Glomerular endothelial cell (primary cell): ENCODE measurements at places on chromosomes 1 and 21. TPM values are rescaled to one million over a fixed set of nuclear protein-coding genes. Genes with fewer than 3 reads are reported as not detected.

GRCh38 chr1:30316056-30316455, 407.3 kb downstream of the MATN1 start:
- no peak for DNase-seq

DNA sequence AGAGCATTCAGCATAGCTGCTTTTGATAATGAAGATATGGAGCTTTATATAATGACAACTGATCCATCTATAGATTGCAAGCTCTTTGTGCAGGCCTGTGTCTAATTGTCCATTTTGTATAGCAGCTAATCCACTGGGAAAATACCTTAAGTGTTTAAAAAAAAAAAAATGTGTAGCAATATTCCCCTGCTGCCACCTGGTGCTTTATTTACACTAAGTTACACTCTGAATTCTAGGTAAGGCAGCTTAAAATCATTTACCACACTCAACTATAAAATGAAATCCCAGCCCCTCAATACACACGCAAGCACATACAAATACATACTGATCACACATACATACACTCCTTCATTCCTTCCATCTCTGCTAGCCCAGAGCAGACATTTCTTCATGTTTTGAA, 49.1 kb upstream of the BCL9 start:
- no peak for DNase-seq

GRCh38 chr1:231095595-231095994, 55.5 kb upstream of the FAM89A start:
- no peak for DNase-seq

- DNase-seq, result no peak
Measured at GRCh38 chr1:10553118-10553517, 78.4 kb downstream of the PEX14 start.

GRCh38 chr1:155196103-155196892, 11.4 kb downstream of the THBS3 start:
- DNase-seq, result no peak

DNA sequence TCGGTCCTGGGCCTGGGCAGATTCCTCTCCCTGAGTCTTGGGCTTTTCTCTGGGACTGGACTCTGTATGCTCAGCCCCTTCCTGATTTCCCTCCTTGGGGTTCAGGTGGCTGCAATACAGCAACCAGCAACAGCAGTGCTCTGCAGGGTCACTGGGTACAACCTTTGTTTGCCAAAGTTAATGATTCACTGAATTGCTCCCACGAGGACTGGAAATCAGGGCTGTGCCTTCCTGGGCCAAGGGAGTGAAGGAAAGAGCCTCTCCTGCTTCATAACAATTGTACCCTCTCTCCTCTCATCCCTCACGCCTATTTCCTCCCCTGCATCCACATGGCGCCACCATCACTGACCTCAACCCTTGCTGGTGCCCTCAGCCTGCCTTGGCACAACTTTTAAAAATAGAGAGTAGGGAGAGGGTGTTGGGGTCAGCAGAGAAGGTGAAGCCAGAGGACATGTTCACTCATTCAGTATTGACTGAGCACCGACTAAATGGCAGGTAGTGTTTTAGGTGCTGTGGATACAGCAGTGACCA, 52.8 kb upstream of the GOLT1A start:
- DNase-seq, result no peak

GRCh38 chr1:154736841-154737240, 128.9 kb upstream of the ADAR start:
- no peak for DNase-seq

DNA sequence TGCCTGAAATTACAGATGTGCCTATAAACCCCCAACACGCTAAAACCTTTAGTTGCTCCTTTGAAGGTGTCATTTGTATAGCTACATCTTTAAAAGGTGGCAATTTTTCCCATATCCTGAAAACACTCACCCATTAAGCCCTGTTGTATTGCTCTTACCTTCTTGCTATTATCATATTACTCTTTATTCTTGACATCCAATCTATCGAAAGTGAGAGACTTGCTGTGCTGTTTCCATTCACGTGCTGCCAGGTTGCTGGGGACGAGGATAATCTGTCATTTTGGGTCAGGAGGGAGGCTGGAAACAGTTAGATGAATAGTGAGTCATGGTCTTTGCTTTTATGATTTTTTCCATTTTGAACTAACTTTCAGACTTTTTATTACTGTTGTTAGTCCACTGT, 213.0 kb upstream of the PRMT6 start:
- DNase-seq, result no peak

Gene AGT
- total RNA-seq, result not detected in 2 replicates

Gene DMBX1
- total RNA-seq, result not detected in 2 replicates

Gene ASCL5
- total RNA-seq, result not detected in 2 replicates

- no peak for DNase-seq
Measured at GRCh38 chr1:205449254-205449749, 6.5 kb downstream of the BLACAT1 start.

DNA sequence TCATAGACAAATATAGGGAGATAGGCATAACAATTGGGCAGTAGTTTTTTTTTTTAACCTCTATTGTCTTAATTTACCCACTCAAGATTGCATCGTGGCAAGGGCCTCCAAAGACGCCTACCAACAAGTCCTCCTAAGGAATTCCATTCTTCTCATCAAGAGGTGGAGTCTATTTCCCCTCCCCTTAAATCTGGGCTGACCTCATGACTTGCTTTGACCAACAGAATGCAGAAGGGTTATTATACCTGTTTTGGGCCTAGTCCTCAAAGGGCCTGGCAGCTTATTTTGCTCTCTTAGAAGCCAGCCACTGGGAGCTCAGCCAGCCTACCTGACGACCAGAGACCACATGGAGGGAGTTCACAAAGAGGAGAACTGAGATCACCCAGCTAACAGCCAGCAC, 92.3 kb downstream of the COQ8A start:
- no peak for DNase-seq

GRCh38 chr1:231554969-231555368, 26.5 kb downstream of the TSNAX start:
- no peak for DNase-seq

DNA sequence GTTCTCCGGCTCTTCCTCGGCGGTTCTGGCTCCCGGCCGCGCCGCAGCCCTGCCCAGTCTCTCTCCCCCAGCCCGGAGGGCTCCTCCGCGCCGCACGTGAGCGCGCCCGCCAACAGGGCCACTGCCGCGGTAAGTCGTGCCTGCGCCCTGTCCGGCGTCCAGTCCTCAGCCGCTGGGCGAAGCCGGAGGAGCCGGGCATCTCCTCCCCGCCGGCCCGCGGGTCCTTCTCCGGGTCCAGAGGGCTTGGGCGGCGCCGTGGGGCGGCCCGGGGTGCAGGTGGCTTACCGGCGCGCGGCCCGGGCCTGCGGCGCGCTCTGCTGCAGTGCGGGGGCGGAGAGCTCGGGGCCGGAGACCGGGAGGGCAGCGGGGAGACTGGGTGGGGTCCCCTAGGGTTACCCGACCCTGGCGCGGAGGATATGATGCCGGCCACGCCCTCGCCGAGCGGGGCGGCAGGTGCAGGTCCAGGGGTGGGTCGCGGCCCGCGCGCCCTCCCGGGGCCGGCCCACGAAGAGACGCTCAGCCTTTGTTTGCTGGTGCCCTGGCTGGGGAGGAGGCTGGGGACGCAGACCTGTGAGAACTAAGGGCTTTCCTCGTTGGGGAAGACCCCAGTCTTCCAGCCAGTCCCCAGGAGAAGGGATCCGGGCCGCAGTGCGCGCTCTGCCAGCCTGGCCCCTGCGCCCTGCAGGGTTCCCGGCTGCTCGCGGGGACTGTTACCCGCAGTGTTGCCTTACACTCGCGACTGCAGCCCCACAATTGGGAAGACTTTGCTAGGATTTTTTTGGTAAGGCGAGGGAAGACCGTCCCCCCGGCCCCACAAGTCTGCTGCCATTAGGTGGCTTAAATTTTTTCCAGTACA, at the start of gene DOP1B:
Gene DOP1B (plus strand): TSS at position 10 of the 856 bp plus-strand sequence. CDS start 7,910 bp downstream, outside the sequence.
- DNase-seq, result no peak

Gene WDTC1
- total RNA-seq, result 36.2 and 43.3 TPM in 2 replicates

- DNase-seq, result no peak
Measured at GRCh38 chr1:188877668-188878067, 1600.0 kb downstream of the BRINP3 start.

DNA sequence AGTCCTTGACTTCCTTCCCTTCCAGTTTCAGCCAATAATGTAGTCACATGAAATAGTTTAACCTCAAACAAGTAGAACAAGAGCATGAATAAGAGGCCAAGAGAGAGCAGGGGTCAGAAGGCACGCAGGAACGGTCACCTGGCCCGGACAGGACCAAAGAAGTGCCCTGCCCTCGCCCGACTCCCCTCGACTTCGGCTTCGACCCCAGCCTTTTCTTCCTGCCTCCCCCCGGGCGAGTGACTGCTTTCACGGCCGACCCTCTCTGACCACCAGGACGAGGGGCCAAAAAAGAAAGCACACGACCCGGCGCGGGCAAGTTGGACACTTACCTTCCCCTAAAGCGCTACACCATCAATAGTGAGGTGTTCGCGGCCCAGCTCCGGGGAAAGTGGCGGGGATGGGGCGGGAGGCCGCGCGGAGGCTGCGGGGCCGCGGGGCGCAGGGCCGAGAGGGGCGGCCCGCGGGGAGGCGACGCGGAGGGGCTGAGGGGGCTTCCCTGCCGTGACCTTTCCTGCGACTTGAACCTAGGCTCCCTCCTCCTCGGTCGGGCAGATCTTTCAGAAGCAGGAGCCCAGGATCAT, 519 bp downstream of the RERE start:
- DNase-seq, result no peak

Gene GJB3
- 0.35 and 0.87 TPM in 2 replicates for total RNA-seq
